Activated T-cell treated with anti-CD3 and anti-CD28 coated beads for 48 hours (primary cell): ENCODE measurements at places on chromosomes 11 and 22.

GRCh38 chr22:42091455-42091782 is 847 bp upstream of the NDUFA6 start:
- no peak for DNase-seq

- DNase-seq: no peak
Observed at GRCh38 chr22:19110064-19110458, 12.2 kb downstream of the DGCR2 start.

DNA sequence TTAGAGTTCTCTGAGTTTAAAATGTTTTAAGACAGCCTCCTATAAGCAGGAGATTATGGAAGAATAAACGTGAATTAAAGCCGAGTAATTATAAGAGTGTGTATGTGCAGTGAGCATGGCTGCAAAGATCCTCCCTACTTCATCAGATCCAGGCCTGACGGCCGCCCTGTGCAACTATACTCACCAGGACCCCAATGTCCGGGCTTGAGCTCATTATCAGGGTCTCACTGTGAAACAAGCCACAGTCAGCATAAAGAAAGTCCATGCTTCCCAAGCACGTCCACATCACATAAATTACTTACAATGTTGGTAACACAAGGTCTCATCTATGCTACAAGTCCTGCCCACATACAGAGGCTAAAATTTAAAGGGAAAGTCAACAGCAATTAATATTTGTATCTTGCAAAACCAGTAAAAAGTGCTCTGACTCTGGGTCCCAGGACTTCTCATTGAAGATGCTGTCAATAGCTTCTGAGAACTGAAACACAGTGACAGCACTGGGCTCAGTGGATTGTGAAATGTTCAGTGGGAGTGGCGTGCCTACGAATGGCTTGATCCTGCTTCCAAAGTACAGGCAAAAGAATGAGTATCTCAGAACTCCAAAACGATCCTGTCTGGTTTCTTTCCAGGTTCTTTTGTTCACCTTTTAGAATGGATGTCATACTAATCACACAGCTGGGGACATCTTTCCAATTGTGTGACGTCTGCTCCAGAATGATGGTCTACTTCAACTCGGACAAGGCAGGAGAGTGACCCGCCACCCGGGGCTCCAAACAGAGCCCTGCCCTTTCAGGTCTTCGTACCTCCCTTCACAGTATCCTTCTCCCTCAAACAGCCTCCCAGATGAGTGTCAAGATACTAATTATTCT is 72.1 kb upstream of the ARFGAP3 start:
- no peak for DNase-seq

- DNase-seq: no peak
Observed at GRCh38 chr11:27357250-27357649, 5.8 kb downstream of the CCDC34 start.
